Activated gamma-delta T cell treated with Interleukin-2 at 50 U/mL for 16 hours (primary cell): ENCODE measurements at places on chromosomes 16 and 17.

DNA sequence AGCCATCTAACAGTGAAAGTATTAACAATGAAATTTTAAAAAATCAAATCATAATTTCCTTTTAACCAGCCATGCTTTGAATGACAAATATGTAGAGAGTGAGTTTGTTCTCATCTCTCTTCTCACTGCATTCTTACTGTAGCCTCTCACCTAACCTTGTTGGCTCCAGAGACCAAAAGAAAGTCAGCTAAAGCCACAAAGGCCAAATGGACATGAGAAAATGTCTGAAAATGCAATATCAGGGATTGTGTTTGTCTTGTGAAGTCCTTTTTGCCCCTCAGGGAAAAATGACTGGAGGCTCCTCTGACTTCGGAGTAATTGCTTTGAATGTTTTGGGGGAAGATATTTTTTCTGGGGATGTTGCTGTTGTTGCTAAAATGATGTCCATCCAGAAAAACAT lies 166.3 kb downstream of the SLC39A11 start:
- DNase-seq, result no peak

DNA sequence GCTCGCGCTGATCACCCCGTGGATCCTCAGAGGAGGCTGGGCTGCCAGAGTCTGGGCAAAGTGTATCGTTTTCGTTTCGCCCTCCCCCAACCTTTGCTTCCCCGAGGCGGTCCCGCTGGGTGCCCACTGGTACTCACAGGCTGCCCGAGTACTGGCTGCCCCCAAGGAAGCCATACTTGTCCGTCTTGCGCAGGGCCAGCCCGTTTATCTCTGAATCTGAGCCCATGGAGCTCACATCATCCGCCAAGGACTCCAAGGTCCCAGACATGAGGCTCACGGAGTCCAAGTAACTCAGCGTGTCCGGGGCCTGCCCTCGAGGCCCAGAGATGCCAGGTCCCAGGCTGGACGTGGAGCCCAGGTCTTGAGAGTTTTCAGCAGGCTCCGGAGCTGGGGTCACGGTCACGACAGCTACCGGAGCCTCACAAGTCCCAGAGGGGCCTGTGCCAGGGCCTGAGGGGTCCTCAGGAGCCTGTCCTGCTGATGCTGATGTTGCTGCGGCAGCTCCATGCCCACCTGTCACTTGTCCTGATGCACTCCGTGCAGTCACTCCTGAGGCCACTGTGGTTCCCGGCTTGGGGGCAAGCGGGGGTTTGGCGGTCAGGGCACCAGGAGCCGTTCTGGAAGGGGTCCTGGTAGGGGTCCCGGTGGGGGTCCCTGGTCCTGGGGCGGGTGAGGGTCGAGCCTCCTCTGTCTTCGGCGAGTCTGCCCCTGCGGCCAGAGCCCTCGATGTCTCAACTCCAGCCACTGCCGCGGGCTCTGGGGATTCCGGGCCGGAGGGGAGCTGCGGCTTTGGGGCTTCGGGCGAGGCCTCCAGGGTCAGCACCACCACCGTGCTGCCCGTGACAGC lies 980 bp downstream of the TBC1D10B start:
- no peak for DNase-seq

- DNase-seq, result no peak
Measured at GRCh38 chr17:72635034-72635635, 457.4 kb downstream of the SLC39A11 start.

DNA sequence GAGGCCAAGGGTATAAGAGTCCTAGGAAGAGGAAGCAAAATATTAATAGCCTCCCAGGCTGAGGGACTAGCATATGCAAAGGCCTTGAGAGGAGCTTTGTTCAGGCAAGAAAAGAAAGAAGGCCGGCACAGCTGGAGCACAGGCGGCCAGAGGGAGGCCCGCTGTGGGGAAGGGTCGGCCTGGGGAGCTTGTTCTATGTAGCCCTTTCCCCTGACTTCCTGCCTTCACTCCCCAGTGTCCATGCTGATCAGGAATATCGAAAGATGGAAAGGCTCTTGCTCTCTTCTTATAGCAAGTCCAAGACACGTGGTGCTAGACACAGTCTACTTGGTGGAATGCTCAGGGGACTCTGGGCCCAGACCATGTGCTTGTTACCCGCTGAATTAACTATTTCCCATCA lies 27.4 kb upstream of the HAS3 start:
- no peak for DNase-seq

DNA sequence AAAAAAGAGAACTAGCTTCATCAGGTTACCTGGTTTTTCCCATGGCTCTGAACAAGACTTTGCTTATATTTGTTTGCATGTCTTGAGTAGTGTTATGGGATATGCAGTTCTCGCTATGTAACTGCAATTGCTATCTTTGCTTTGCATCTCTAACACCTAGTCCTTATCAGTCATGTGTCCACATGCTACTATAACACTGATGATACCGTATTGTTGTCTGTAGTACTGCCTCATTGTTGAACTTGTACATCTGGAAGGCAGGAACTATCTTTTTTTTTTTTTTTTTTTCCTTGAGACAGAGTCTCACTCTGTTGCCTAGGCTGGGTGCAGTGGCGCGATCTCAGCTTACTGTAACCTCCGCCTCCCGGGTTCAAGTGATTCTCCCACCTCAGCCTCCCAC lies 2.5 kb downstream of the PSME3 start:
- no peak for DNase-seq

GRCh38 chr16:87610026-87610425 lies 7.7 kb downstream of the JPH3 start:
- DNase-seq, result no peak

DNA sequence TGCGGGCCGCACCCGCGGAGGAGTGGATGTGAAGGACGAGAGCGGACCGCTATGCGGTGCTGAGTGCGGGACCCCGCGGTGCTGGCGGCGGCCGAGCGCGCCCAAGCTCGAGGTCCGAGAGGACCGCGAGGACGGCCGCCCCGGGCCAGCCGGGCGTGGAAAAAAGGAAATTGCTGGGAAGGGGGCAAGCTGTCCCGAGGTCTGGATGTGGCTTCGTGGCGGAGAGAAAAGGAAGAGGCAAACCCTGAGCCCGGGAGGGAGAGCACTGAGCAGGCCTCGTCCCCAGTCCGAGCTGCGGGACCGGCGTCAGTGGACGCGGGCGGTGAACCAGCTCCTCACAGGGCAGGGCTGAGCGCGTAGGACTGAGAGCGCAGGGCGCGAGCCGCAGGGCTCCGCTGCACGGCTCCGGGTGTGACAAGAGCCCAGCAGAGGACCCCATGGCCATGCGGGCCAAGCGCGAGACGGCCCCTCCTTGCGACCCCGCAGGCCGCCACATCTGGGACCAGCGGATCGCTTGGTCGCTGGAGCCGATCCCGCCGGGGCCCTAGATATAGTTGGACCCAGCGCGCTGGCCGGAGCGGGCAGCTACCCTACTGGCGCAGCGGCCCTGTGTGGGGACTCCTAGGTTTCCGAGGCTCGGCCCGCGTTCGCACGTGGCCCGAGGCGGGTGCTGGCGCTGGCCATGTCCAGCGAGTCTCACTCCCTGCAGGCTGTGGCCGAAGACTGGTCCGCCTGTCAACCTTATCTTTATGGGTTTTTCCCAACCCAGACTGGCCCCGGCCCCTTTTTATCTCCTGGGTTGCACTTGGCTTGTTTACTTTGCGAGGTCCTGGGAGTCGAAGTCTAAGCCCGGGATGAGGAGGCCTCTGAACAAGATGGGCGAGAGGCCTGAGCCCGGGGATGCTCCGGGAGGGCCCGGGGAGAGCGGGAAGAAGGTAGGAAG lies 2.4 kb downstream of the TBX4 start:
- no peak for DNase-seq
